ENCODE measurements at places on chromosomes 13 and 19.

DNA sequence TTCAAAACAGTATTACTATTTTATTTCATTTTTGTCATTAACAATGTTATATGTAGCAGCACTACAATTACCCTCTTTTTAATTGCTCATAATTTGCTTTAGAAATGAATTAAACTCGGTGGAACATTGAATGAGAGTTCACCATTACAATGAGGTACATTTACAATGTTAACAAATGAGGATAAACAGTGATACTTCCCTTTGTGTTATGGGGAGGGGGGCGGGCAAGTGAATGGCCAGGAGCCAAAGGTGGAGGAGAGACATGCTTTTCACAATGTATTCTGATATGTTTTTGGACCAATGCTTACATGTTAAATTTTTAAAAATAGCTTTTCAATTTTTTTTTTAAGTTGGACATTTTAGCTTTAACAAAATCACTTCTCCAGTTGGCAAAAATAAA is 34.2 kb downstream of the NALCN start:
- no peak for DNase-seq

DNA sequence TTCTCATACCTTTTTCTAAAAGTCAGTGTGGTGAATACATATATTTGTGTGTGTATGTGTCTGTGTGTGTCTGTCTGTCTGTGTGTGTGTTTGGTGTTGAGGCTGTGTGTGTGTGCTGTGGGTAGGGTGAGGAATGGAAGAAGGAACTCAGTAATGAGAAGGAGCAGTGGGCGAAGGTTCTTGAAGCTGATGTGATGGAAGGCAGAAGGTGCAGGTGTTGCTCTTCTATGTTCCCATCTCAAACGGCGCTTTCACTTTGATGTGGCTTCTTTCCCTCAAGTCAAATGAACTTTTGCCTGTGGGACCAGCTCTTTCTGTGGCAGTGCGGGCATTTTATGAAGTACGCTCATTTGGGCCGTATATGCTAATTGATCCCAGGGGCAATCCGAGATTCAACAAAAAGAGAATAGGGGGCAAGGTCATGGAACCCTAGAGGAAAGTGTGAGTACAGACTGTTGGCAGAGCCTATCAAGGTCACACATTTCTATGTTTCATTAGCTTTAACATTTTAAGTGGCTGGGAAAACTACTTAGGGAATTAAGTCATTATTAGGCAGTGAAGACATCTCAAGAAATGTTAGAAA is 15.2 kb downstream of the BIVM start:
- no peak for DNase-seq

DNA sequence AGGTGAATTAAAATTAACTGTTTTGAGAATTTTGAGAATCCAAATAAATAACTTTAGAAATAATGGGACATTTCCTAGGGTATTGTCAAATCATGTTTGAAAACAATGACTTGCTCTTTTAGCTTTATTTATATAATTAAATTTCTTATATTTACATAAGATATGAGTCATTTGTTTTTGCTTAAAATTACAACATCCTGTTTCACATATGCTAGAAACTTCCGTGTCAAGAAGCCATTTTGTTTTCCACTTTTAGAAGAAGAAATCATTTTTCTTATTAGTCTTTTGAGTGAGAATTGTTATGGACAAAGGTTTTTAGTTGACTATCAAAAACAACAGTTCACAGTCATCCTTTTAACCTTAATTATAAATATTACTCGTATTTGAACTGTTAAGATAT is 48.2 kb downstream of the DPY19L3 start:
- DNase-seq: no peak

- peak; percentile 42 for DNase-seq
Observed at GRCh38 chr13:30581582-30581981, 36.1 kb upstream of the USPL1 start.

- DNase-seq: no peak
Observed at GRCh38 chr13:113407531-113408393, 43.8 kb upstream of the GRTP1 start.

DNA sequence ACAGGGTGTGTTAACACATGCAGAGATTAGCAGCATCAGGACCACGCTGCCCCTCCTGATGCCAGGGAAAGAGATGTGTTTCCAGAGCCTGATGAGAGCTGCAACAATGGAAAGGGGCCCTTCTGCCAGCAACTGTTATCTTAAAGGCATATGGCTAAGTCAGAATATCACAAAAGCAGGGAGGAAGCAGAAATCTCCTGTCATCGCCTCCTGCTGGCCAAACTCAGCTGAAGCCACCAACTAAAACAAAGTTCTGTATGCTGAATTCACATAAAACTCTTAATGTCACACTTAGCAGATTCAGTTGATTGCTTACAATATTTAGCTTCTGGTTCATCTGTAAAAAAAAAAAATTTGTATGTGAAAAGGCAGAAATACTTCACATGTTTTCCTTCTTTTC is 178.2 kb downstream of the GPC5 start:
- DNase-seq: peak; percentile 72

GRCh38 chr19:18951721-18952281 is 10.8 kb upstream of the HOMER3 start:
- DNase-seq: no peak

GRCh38 chr19:9673912-9674662 is 813 bp downstream of the ZNF562 start:
- peak; percentile 32 for DNase-seq

DNA sequence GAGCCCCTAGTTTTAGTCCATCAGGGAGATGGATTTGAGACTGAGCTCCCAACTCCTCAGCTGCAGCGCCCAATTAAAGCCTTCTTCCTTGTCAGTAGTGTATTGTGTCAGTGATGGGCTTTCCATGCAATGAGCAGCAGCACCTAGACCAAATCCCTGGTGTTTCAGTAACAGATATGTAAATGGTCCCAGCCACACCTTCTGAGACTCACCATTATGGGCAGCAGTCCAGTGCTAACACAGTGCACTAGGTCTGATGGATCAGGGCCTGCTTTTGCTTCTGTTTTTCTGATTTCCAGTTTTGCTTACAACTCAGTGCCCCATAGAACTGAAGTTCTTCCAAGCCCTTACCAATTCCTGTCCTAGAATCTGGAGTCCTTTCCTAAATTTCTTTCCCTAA is 41.8 kb upstream of the MIR17HG start:
- DNase-seq: no peak

GRCh38 chr13:67070306-67070705 is 159.8 kb downstream of the PCDH9 start:
- DNase-seq: no peak

DNA sequence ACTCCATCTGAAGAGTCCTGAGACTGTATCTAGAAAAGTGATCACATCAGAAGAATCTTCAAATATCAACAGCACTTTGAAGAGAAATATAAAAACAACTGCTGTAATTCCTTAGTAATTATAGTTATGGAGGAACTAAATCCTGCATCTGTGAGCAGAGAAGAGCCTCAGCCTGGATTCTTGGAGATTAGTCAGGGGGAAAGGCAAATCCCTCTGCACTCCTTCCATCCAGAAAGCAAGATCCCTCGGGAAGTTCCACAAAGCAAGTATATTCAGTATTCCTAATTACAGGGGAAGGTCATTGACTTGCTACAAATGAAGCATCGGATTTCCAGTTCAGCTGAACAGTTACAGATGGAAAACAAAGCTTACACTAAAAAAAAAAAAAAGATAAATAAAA is 256.6 kb upstream of the IPO5 start:
- no peak for DNase-seq

DNA sequence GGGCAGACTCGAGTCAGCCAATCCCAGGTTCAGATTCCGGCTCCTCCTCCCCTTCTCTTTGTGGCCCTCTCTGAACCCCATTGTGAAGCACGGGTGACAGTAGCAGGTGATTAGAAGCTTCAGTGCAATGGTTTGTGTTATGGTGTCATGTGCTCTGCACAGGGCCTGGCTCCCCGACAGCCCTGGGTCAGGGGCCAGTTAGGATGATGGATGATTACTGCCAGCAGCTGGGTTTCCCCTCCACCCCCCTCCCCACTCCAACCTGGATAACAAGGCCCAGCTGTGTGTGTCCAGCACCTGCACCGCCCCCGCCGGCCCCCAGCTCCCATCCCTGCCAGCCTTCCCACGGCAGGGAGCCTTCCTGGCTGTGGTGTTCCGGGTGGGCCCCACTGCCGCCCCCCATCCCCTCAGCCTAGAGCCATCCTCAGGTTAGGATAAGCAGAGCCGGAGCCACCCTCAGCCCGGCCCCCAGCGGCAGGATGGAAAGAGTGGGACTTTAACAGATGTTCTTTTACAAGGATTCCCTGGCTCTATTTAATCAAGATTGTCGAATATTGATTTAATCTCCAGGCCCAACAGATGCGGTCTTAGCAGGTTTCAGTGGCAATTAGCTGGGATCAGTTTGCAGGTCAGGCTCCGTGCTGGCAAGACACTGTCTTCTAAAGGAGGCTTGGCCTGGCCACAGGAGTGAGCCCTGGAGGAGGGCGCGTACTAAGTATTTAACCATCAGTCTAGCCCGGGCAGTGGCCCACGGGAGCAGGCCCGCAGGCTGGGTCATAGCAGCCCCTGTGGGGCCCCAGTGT is 156.2 kb downstream of the SIPA1L3 start:
- DNase-seq: no peak

DNA sequence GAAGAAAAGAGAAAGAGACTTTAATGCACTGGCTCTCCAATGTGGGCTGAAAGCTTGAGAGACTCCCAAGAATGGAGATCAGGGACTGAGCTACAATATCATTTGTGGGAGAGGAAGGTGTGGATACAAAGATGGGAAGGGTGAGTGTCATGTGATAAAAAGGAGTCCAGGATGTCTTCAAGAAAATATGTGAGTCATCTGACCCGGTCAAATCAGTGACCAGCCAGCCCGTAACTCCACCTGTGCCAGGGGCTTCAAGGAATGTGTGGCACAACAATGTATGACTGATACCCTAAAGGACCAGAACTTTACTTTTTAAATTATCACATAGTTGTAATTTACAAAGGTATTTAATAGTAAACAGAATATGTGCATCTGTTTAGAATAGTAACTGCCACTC is 97.2 kb downstream of the DOCK9 start:
- no peak for DNase-seq

DNA sequence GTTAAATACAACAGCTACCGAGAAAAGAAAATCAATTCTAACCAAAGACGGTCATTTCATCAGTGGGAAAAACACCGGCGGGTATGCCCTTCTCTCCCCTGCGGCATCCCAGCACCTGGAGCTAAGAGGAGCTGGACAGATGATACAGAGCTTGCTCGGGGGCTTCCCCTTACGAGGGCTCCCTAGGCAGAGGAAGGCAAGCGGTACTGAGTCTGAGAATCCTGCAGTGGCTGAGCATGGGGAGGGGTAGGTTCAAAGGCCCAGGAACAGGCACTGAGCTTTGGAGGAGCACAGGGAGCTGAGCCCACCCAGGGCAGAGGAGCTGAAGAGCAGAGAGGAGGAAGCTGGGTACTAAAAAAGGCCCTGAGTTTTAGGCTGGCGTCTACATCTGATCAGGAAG is 12.7 kb downstream of the STK24 start:
- no peak for DNase-seq

- no peak for DNase-seq
Observed at GRCh38 chr19:37342753-37343152, 28.1 kb upstream of the ZNF527 start.

DNA sequence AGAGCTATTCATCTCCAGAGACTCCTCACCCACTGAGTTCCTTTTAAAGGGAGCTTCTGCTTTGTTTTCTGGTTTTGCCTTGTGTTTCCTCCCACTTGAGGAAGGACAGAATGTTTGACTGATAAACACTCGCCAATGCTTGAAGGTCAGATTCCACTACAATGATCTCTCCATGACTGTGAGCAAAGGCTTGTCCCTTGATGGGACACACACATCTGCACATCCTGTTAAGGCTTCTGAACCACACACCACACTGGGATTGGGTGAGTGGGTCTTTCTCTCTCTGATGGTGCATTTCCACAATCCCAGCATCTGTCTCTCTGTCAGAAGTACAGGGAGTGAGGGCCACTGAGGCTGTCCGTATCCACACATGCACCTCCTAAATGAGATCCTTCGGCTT is 245.3 kb downstream of the IRS2 start:
- no peak for DNase-seq

DNA sequence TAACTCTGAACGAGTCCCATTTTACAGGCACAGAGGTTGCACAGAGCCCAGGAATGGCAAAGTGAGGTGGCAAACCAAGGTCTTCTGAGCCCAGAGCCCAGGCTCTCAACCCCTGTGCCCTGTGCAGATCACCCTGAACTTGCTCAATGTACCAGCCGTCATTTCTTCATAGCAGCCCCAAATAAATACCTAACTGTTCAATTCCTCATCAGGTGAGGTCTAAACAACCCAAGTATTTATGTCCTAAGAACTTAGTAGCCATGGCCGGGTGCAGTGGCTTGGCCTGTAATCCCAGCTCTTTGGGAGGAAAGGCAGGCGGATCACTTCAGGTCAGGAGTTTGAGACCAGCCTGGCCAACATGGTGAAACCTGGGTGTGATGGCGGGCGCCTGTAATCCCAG is 21.8 kb upstream of the PNMA8B start:
- no peak for DNase-seq

DNA sequence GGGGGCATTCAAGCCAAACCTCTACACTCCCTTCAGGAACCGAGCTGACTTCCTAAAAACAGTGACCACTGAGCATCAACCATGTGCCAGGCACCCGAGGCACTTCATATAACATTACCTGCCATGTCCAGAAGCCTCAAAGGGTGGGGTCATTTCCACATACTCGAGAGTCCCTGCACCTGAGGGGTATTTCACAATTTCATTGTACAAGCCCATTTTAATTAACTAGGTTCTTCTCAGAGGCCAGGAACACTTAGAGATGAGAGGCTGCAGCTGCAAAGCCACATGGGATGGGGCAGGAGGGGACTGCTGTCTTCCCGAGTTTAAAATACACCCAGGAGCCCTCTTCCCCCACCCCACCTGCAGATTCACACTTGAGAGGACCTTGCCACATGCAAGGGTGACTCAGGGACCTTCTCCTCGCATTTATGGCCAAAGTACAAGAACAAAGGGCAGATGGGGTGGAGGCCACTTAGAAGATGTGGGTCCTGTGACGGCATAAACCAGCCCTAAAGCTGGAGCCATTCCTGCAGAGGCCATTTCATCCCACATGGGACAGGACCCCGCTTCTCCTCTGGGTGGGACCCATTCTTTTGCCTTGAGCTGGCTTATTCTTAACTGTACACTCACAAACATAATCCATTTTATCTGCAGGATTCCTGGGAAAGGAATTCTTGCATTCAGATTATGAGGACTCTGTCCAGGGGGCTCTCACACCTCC is 43.9 kb downstream of the RAB20 start:
- DNase-seq: no peak

- no peak for DNase-seq
Observed at GRCh38 chr13:98584668-98585397, 7.9 kb upstream of the STK24 start.

DNA sequence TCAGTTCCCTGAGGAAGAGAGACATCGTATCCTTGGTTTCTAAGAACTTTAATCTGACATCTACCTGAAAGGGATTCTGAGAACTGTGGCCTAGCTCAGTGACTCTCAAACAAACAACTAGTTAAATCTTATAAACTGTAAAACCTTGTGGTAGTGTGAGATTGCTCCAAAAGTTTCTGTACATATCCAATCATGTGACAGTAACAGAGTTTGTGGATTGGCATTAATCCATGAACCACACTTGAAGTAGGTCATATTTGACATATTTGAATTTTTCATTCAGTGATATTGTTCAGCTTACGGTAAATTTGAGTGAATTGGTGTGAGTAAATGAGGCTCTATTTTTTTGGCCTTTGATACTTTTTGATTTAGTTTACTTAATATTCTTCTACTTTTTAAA is 15.0 kb downstream of the TDRD3 start:
- no peak for DNase-seq

GRCh38 chr19:6774821-6775707 is 2.6 kb downstream of the VAV1 start:
- no peak for DNase-seq

GRCh38 chr13:75960538-75960994 is 324.4 kb downstream of the LMO7 start:
- DNase-seq: no peak

Measured in mesendoderm (in vitro differentiated cells).